ENCODE measurements at places on chromosomes 6 and 20.

DNA sequence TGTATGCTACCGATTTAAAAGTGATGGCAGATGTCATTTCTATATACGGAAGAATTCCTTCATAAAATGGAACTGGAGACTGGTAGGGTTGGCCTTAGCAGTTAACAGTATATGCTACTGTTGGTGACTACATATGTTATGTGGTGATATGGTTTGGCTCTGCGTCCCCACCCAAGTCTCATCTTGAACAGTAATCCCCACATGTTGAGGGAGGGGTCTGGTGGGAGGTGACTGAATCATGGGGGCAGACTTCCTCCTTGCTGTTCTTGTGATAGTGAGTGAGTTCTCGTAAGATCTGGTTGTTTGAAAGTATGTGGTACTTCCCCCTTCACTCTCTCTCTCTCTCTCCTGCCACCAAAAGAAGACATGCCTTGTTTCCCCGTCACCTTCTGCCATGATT, 29.6 kb downstream of the RGS17 start:
- no peak for DNase-seq

GRCh38 chr6:48597951-48598350, 487.0 kb upstream of the PTCHD4 start:
- DNase-seq = no peak

DNA sequence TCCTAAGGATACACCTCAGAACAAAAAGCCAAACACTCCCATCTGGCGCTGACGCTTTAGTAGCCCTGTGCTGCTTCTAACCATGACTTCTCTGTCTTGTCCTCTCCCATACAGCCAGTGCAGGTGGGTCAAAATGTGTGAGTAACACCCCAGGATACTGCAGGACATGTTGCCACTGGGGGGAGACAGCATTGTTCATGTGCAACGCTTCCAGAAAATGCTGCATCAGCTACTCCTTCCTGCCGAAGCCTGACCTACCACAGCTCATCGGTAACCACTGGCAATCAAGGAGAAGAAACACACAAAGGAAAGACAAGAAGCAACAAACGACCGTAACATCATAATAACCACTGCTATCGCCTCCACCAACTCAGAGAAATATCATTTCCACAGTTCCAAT, 1.4 kb downstream of the DEFB132 start:
- DNase-seq = no peak

GRCh38 chr20:14885661-14886060, 548.2 kb upstream of the FLRT3 start:
- DNase-seq = no peak

- DNase-seq = no peak
Measured at GRCh38 chr6:167134448-167135328, 11.8 kb downstream of the CCR6 start.

GRCh38 chr20:25460566-25461280, 53.2 kb downstream of the GINS1 start:
- no peak for DNase-seq

GRCh38 chr20:63065911-63066310, 59.1 kb upstream of the BHLHE23 start:
- DNase-seq = no peak

- no peak for DNase-seq
Measured at GRCh38 chr6:135179372-135179771, 1.7 kb upstream of the MYB start.

DNA sequence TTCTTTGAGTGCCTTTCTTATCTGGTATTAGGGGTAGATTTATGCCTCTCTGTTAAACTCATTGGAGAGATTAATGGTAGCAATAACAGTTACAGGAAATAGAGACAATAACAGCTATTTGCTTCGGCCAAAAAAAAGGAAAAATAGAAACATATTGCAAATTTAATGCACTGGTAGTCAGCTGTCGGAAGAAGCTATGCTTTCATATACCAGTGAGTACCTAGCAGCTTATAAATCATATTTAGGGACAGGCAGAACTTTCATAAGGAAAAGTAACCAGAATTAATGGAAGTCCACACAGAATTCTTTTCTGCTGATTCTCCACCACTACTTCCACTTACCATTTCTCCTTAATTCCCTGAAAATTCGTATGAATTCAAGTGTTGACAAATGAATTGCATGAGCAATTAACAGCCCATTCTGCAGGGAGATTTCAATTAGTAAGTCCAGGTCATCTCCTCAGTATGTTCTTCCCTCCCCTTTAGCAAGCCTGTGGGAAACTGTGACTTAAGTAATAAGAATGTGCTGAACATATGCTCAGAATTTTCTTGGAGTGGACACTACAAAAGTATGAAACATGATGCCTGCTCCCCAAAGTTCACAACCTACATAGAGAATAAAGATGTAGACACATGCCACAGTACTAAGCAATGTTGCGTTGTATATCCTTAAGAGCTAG, 196.7 kb upstream of the KCNQ5 start:
- DNase-seq = no peak

DNA sequence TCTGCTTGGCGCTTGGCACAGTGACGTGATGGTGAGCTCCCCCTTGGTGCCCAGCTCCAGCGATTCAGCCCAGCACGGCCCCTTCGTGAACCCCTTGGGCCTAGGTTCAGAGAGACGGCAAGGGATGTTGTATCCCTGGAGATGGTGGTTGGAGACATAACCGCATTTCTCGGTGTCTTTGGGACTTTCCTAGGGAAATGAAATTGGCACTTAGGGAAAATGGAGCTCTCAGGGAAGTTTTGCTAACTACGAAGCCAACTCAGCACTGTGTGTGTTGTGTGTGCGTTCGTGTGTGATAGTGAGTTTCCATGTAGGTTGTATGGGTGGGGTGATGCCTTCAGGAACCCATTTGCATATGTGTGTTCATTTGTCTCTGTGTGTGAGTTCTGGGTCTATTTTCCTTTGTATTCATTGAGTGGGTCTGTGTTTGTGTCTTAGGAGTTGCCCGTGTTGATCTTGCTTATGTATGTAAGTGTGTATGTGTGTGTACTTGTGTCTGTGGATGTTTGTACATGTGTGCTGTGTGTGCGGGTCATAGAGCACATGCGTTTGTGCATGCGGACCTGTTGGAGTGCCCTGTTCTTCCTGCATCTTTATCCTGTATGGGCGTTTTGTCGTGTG, 46.4 kb downstream of the HNF4A start:
- no peak for DNase-seq

DNA sequence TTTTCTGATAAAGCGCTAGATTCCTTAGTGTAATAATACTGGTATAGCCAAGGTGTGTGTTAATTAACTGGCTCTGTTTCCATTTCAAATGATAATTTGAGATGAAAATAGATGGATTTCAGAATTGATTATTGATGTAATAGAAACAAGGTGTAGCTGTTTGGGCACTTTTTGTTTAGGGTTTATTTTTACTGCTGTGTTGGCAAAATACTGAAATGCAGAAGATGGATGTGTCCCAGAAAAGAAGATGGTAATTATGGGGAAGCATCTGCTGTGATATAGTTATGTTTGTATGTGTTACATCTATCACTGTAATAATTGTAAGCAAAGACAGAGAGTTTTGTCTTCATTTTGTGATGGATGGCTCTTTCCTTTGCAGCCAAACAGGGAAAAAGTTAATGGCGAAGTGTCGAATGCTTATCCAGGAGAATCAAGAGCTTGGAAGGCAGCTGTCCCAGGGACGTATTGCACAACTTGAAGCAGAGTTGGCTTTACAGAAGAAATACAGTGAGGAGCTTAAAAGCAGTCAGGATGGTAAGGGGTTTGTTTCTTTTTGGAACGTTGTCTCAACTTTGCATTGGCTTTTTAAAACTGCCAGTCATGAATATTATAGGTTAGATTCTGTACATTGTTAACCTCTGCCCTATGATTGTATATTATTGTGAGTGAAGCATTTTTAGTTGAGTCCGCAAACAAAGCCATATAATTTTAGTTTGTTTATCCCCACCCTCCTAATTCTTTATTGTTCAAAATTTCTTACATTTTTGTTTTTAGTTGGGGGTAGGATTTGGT, 8.6 kb upstream of the ACAT2 start:
- no peak for DNase-seq

DNA sequence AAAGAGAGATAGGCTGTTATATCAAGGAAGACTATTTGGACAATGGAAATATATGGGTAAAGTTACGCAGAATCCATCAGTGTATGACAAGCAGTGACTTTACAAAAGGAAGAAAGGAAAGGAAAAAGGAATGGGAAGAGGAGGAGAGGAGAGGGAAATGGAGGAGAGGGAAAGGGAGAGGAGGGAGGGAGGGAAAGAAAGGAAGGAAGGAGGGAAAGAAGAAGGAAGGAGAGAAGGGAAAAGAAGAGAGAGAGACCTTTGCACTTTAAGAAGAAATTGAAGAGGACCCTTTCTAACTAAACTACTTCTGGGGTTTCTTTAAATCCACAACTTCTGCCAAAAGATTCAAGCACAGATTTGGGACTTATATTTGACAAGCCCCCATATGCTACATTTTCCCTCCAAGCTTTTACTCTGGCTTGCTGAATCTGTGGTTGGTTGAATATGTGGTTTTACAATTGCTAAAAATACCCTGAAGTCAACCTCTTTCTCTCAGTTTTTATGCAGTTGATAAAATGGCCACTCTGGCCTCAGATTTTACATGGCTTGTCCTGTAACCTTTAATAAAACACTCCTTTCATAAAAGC, 120.8 kb upstream of the RAB32 start:
- no peak for DNase-seq

- DNase-seq = no peak
Measured at GRCh38 chr6:126812010-126812409, 306.5 kb upstream of the RSPO3 start.

GRCh38 chr6:37704923-37705238, 7.2 kb upstream of the MDGA1 start:
- DNase-seq = no peak

DNA sequence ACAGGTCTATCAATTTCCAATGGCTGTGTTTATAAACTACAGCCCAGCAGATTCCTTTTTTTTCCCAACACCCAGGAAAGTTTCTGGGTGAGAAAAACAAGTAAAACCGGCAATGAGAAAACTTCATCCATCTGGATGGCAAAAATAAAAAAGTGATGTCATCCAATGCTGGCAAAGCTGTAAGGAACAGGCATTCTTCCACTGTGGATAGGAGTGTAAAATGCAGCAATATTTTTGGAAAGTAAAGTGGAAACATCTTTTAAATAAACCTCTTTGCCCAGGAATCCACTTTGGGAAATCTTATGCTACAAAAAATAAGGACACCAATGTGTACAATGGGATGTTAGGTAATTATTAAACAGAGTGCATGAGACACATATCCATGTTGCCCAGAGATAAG, 102.1 kb upstream of the NT5E start:
- DNase-seq = no peak

DNA sequence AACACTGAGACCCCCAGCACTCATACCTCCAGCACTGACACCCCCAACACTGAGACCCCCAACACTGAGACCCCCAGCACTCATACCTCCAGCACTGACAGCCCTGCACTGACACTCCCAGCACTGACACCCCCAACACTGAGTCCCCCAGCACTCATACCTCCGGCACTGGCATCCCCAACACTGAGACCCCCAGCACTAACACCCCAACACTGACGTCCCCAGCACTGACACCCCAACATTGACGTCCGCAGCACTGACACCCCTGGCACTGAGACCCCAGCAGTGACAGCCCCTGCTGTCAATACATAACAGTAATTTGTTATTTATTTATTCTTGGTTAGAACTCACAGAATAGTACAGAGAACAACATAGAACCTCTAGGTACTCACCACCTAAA, 58.0 kb downstream of the ERMARD start:
- no peak for DNase-seq

GRCh38 chr6:12593771-12594529, 122.6 kb upstream of the PHACTR1 start:
- DNase-seq = no peak

GRCh38 chr6:117481926-117482239, 591 bp upstream of the DCBLD1 start:
- DNase-seq = no peak

DNA sequence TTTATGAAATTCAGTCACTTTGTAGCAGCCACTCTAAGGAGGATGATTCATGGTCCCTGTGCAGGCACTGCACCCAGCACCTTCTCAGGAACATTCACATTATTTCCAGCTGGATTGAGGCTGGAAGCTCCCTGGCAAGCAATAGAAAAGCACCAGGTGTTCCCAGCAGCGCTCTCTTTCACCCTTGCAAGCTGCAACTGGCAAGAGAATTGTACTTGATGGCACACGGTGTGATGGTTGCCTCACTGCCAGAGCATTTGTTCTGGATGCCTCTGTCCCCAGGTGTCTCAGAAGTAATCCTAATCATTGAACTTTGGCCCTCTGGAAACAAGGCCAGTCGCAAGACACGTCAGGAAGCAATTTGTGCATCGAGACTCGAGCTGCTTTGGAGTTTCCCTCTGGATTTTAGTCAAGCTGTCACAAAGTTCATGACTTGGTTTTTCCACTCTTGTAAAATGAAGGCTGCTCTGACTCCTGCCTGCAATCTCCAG, 24.9 kb upstream of the PHACTR2 start:
- DNase-seq = no peak

GRCh38 chr20:60213126-60213893, 255.1 kb downstream of the CDH26 start:
- no peak for DNase-seq

DNA sequence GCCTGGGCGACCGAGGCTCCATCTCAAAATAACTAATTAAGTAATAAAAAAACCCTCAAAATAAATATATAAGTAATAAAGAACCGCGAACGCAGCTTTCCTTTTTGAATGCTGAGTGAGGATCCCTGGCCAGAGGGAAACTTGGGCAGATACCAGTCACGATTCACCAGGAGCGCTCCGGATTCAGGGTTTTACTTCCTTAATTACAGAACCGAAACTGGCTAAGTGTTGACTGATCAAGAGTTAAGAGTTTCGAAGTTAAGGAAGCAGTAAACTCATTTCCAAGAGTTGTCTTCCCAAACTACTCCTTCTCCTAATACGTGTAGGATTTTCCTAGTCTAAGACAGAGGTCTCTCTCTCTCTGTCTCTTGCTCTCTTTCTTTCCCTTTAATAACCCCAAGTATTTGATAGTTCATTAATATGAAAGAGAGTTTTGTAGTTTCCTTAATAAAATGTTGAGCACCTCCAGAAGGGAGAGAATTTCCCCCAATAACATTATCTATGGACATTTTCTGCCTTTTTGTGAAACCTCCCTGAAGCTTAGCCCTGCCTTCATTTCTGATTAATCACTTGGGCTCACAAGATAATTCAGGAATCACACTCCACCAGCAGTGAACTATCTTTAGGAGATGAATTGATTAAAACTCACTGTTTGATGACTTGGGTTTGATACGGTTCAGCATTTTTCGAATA, 61.4 kb upstream of the ZNF217 start:
- DNase-seq = no peak

GRCh38 chr6:170177772-170178560, 112.9 kb downstream of the DLL1 start:
- no peak for DNase-seq

- DNase-seq = peak; percentile 9
Measured at GRCh38 chr20:47317127-47317895, 39.2 kb downstream of the ZMYND8 start.

GRCh38 chr6:142570221-142570671, 268.4 kb downstream of the ADGRG6 start:
- DNase-seq = peak; percentile 38

GRCh38 chr20:47653869-47654268, 131.4 kb downstream of the SULF2 start:
- no peak for DNase-seq

GRCh38 chr20:41078329-41078728, 49.7 kb downstream of the TOP1 start:
- no peak for DNase-seq
